Activated T-cell treated with anti-CD3 and anti-CD28 coated beads, Interleukin-2, amount 50 U/mL, for 4 hours (primary cell): ENCODE measurements at places on chromosomes 7 and 10. TPM values are rescaled to one million over a fixed set of nuclear protein-coding genes. Genes with fewer than 3 reads are reported as not detected.

The SEMA3C gene
- 0.16 TPM for total RNA-seq

The THSD7A gene
- not detected for total RNA-seq

The AFAP1L2 gene
- total RNA-seq, result 0.45 TPM

The NMT2 gene
- total RNA-seq, result 6.9 TPM

The CHST3 gene
- 1.1 TPM for total RNA-seq

The PON3 gene
- not detected for total RNA-seq

The SLC35B4 gene
- 21.7 TPM for total RNA-seq
